Natural killer cell (primary cell): ENCODE measurements at places on chromosomes 7 and 10. TPM values are rescaled to one million over a fixed set of nuclear protein-coding genes. Genes with fewer than 3 reads are reported as not detected.

GRCh38 chr7:136245327-136246004 lies 268.3 kb upstream of the MTPN start:
- H3K4me3 ChIP-seq = no peak overlapping the region
- H3K36me3 ChIP-seq = no peaks in the 10 kb centered on the region
- H3K27ac ChIP-seq = no peak overlapping the region
- H3K4me1 ChIP-seq = no peaks in the 10 kb centered on the region
- DNase-seq = no peak

GRCh38 chr7:25964483-25964991 lies 187.5 kb upstream of the NFE2L3 start:
- no peak for DNase-seq
- H3K4me1 ChIP-seq = peaks cover 20% of the 10 kb centered on the region
- H3K27ac ChIP-seq = no peak overlapping the region

DNA sequence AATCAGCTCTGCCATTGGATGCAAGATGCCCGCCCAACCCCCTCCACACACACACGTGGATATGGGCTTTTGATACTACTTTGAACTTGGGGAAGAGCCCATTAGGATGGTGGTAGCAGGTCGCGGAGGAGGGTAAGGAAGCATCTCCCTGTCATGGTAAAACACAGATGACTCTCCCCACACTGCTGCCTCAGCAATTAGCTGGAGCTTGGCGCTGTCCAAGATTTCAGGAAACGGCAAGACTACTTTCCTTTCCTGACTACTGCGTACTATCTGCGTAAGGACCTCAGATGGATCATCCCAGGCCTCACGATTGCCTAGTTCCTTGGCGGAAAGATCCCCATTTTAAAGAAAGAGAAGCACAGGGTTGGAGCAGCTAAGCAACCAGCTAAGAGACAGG lies 134.3 kb downstream of the C10orf90 start:
- no peak for DNase-seq
- H3K27me3 ChIP-seq = no peaks in the 10 kb centered on the region
- H3K4me1 ChIP-seq = no peaks in the 10 kb centered on the region
- no peaks in the 10 kb centered on the region for H3K36me3 ChIP-seq
- no peak overlapping the region for H3K4me3 ChIP-seq

DNA sequence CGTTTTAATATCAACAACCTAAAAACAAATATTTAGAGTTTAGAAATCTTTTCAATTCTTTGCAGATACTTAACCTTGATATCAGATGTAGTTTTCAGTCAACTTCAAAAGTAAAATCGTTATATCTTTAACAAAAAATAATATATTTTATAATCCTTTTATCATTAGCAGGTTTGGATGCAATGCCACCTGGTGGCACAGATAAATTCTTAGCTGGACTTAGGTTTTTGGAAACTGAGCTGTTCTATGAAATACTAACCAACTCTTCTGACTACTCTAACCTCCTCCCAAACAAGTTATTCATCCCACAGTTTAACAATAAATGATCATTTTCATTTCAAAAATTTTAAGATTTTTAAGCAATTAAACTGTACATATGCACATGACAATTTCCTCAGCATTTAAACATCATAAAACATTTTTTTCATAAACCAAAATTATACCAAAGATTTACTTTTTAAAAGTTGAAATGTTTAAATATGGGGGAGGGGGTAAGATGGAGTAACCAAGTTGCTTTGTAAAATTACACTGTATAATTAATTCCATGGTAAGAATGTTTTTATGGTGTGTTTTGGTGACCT lies 56.9 kb downstream of the HIBADH start:
- no peaks in the 10 kb centered on the region for H3K36me3 ChIP-seq
- no peak overlapping the region for H3K4me3 ChIP-seq
- no peaks in the 10 kb centered on the region for H3K27me3 ChIP-seq
- DNase-seq = no peak

DNA sequence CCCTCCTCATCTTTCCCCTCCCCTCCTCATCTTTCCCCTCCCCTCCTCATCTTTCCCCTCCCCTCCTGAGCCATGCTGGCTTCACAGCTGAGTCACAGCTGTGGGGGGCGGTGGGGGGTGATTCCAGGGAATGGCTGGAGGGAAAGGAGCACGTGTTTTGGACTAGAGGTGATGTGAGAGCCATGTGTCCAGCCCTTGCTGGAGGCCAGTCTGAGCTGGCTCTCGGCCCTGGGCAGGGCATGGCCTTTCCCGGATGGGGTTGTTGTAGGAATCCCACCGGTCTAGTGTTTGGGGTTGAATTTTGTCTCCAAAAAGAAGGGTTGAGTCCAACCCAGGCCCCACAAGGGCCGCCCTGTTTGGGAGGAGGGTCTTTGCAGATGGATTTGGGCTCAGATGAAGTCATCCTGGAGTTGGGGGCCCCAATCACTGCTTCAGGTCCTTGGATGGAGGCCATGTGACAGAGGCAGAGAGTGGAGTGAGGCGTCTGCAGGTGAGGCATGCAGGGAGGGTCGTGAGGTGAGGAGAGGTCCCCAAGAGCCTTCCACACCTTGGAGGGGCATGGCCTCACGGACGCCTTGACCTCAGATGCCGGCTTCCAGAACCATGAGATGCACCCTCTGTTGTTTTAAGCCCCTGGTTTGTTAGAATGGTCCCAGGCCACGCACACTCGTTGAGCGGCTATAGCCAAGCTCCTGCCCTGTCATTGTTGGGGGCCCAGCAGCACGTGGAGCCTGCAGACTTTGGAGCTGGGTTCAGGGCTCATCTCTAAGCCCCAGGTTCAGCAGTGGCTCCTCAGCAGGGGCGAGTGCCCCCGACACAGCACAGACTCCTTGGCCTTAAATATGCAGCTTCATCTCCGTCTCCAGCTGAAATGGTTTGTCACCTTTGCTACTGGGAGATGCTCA lies 101.6 kb downstream of the DNAJB6 start:
- no peak for DNase-seq
- no peaks in the 10 kb centered on the region for H3K4me1 ChIP-seq
- no peaks in the 10 kb centered on the region for H3K27me3 ChIP-seq
- H3K27ac ChIP-seq = no peak overlapping the region
- no peaks in the 10 kb centered on the region for H3K36me3 ChIP-seq
- H3K4me3 ChIP-seq = no peak overlapping the region

Gene SPDYE2B
- total RNA-seq = not detected

Gene CALHM2
- total RNA-seq = 37.2 TPM
